EH (cell line): ENCODE measurements at places on chromosomes 5 and 9.

DNA sequence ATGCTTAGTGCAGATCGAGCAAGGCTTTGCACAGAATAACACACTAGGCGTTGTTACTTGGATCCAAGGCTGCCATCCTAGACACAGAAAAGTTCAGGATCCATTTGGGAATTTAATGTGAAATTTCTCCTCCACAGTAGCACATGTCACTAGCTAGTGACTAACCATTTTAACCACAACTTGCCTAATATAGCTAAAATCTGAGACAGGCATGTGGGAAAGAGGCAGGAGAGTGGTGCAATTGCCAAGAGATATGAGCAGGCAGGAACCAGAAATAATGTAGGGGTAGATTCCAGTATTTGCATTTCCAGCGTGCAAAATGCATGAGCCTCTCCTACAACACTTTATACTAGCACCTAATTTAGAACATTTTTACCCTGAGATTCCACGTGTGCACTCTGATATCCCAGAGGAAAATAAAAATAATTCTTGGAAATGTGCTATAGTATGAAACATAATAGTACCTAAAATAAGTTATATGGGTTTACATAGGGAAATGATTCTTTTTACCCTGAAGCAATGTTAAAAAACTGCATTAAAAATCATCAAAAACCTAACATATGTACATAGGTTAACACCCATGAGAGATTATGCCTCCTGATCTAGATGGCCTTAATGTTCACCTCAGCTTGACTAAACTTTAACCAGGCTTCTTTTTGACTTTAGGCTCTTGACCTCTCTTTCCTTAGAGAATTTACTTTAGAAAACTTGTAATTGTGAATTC lies 1230.6 kb upstream of the NUDT12 start:
- DNase-seq = no peak

GRCh38 chr5:116032991-116033390 lies 719 bp downstream of the ARL14EPL start:
- no peak for DNase-seq

DNA sequence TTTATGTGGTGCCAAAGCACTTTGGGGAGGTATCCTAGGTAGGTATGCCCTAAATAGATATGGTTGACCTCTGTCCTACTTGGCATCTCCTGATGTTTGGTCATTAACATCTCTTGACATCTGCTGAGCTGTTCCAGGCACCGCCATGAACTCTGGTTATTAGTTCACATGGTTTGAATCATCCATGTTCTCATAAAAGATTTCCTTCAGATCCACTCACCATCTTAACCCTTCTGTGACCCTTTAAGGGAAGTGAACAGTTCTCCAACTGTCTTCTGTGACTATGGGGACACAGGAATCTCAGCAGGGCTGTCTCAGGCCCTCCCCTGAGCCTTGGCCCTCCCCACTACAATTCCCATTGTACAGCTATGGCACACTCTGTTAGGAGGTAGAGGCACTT lies 167.7 kb downstream of the CDH6 start:
- peak; percentile 94 for DNase-seq

- no peak for DNase-seq
These were observed 115.9 kb upstream of the CCNG1 start for GRCh38 chr5:163321511-163321910.
